BJ (cell line): ENCODE measurements at places on chromosomes 11 and 22.

GRCh38 chr11:61446211-61446651, 16.3 kb downstream of the SDHAF2 start:
- DNase-seq = peak; percentile 82

- no peak for DNase-seq
Observed at GRCh38 chr11:2109541-2110019, 29.6 kb downstream of the IGF2 start.

DNA sequence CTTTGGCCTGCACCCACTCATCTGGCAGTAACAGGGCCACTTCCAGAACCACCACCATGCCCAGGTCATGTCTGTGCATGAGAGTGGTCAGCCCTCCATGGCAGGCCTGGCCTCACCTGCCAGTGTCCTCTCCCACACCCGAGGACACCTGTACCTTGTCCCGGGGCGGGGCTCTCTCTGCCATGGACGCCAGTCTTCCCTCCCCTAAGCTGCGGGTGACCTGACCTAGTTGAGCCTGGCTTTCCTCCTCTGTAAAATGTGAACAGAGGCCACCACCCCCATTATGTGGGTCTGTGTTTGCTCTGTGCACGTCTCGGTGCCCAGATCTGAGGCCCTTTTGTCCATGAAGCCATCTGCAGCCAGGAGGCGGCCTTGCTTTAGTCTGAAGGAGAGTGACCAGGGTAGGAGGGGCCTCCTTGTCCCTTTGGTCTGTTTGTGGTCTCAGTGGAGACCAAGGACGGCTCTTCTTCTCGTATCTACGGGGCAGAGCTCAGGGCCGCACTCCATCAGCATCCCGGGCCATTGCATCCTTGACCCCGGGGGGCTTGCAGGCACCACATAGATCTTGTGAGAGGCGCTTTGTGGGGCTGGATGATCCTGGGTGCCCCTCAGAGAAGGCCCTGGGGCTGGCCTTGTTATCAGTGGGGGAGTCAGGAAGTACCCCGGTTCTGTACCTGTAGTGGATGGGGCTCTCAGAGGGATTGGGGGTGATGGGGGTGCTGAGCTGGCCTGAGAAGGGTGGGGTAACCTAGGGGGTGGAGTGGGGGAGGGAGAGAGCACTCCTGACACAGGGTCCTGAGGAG, 121.6 kb downstream of the KCNQ1 start:
- DNase-seq = no peak

- DNase-seq = no peak
Observed at GRCh38 chr11:102389253-102389652, 42.2 kb downstream of the BIRC2 start.

- no peak for DNase-seq
Observed at GRCh38 chr11:129041611-129042018, 98.9 kb upstream of the TP53AIP1 start.

DNA sequence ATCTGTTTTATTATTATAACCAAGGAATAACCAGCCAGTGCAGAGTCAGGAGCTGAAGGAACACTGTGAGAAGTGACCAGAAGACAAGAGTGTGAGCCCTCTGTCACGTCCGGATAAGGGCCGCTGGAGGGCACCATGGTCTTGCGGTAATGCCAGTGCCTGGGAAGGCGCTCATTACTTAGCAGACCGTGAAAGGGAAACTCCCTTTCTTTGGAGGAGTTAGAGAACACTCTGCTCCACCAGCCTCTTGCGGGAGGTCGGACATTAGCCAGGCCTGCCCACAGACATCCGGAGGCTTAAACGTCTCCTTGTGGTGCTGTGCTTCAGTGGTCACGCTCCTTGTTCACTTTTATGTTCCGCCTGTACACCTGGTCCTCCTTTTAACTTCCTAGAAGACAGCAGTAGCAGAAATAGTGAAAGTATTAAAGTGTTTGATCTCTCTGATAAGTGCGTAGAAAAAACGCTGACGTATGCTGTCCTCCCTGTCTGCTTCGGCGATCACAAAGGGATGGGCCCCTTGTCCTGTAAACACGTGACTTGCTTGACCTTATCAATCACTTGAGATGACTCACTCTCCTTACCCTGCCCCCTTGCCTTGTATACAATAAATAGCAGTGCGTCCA, 120.6 kb upstream of the LMO1 start:
- peak; percentile 1 for DNase-seq
